ENCODE measurements at places on chromosomes 11 and 22.

GRCh38 chr22:31354515-31354914 is 8.4 kb upstream of the PATZ1 start:
- no peak for DNase-seq

DNA sequence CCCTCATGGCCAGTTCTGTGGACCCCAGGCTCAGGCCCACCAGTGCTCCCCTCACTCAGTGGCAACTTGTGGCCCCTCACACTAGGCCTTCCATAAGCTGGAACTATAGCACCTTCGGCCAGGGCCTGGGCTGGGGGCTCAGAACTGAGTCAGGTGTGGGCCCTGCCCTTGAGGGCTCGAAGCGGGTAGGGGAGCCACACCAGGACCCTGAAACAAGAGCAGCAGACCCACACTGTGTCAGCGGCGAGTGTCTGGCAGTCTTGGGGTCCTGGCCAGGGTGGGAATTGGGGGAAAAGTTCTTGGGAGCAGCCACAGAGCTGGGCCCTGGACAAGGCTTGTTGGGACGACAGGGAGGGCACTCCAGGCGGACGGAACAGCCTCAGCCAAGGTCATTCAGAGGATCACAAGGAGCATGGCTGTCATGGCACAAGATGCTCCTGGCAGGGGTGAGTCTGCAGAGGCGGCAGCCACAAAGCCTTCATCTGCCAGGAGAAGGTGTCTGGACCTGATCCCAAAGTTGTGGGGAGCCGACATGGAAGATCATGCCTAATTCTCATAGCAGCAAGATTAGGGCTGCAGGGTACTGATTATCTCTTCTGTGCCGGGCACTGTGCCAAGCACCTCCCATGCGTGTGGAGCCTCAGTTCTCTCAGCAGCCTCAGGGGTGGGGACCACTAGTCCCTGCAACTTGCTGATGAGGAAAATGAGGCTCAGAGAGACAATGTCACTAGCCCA is 50.7 kb downstream of the SHISAL1 start:
- DNase-seq = no peak

DNA sequence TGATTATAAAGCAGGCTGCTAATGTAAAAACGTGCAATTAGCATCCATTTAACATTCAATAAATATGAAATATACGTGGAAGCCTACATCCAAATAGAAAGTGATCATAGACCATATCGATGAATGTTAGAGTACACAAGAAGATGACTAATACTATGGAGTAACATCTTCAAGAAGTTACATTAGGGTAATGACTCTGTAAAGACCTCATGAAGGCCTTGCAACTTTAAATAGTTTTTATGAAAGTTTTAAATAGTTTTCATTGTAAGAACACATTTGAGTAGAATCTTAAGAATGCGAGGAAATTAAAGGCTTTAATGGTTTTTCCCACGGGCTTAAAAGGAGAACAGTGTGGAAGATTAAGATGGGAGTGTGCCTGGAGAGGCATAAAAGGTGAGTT is 1.4 kb downstream of the TRIM34 start:
- DNase-seq = no peak

- DNase-seq = no peak
Measured at GRCh38 chr11:77471558-77472193, 2.2 kb downstream of the PAK1 start.

- DNase-seq = no peak
Measured at GRCh38 chr22:40363059-40363458, 7.3 kb upstream of the SGSM3 start.

GRCh38 chr22:48887394-48888332 is 940.0 kb downstream of the BRD1 start:
- no peak for DNase-seq

DNA sequence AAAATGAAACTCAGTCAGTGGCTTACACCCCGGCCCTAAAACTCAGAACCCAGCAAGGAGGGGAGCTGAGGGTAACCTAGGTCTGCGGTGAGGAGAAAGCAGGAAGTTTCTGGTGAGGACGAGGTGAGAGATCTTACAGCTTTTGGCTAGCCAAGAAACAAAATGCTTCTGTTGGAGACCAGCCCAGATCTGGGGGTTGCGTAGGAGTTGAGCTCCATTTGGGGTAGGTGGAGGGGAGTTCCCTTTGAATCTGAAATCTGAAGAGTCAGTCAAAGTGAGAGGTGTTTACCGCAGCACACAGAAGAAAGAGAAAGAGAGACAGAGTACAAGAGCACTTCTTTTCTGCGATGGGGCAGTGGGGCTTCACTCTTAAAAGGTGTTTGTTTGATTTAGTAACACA is 29.6 kb downstream of the EHF start:
- DNase-seq = peak; percentile 53

- no peak for DNase-seq
Measured at GRCh38 chr22:47162865-47163264, 400.4 kb downstream of the TBC1D22A start.

DNA sequence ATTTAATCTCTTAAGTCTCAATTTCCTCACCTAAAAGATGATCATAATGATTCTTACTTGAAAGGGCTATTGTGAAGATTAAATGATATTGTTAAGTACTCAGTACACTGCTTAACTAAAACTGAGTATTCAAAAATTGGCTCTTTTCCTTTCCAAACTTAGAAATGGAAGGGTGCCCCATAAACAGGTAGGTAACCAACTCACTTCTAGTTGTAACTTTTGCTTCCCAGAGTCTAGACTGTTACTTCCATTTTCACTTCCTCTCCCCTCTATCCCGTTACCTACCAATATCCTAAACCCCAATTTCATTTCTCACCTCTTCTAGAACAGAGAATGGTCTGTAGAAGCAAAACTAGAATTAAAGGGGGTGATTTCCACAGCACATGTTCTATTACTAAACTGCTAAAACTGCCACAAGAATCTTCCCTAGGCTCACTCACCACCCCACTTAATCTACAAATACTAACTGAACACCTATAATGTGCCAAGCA is 50.0 kb downstream of the RRAS2 start:
- DNase-seq = no peak

DNA sequence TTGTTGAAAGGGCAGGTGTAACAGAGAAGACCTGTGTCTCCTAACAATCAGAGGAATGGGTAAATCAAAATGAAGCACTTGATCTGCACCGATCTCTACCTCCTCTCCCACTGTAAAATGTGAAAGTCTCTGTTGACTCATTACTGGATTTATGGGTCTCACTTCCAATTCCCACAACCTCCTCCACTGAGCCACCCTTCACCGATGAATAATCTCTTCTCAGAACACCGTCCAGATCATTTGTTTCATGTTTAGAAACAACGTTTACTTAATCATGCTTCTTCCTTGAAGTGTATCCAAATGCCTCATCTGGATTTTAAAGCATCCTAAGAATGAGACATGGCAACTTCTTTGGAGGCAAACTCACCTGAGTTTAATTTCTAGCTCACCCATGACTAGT is 643.6 kb downstream of the ETS1 start:
- no peak for DNase-seq

GRCh38 chr22:48192920-48193319 is 1430.5 kb downstream of the TBC1D22A start:
- DNase-seq = no peak

GRCh38 chr22:24188705-24189248 is 7.5 kb downstream of the SUSD2 start:
- DNase-seq = no peak

Data from stimulated activated CD4-positive, alpha-beta T cell treated with anti-CD3 and anti-CD28 coated beads, Interleukin-1b, Interleukin-23, amount 100 ng/mL, for 24 hours (primary cell).